ENCODE measurements at places on chromosomes 13 and 19. TPM values are rescaled to one million over a fixed set of nuclear protein-coding genes. Genes with fewer than 3 reads are reported as not detected.

GRCh38 chr19:291006-291521, at the start of gene PLPP2:
Gene PLPP2 (minus strand): TSS chr19:291403. CDS start chr19:291336, 67 bp downstream.
- DNase-seq, result peak; percentile 27

DNA sequence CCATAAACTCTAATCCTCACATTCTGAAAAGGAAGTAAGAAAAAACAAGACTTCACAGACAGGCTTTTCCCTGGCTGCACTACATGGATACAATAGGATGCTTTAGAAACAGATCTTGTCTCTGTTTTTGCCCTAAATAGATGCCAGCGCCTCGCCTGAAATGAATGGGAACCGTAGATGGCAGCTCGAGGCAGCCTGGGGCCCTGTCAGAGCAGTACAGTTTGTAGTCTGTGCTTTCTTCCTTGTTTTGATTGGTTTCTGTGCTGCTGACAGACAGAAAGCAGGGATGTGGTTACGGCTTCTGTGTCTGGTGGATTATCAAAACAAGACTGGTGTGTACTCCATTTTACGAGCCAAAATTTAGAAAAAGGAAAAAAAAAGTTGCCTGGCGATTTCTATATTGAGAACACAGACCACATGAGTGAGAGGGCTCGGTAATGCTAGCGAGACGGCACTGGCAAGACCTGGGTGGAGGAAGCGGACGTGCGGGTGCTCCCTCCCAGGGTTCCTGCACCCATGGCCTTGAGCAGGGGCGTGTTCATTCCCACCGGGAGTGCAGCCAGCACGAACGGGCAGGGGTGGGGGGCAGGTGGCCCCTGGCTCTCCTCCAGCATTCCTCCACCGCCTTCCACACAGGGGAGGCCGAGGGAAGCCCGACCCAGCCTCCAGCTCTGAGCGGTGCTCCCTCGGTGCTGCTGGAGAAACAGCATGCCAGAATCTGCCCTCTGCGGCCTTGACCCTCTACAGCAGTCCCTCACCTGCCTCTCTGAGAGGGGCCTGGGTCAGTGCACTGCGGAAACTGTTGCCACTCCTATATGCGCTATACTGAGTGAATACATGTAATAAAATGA, 37.6 kb upstream of the C1QTNF9 start:
- peak; percentile 66 for DNase-seq

- DNase-seq, result peak; percentile 86
Measured at GRCh38 chr13:98451676-98452470, 125.0 kb downstream of the STK24 start.

Gene MYO1F
- polyA plus RNA-seq, result 1.6 TPM

DNA sequence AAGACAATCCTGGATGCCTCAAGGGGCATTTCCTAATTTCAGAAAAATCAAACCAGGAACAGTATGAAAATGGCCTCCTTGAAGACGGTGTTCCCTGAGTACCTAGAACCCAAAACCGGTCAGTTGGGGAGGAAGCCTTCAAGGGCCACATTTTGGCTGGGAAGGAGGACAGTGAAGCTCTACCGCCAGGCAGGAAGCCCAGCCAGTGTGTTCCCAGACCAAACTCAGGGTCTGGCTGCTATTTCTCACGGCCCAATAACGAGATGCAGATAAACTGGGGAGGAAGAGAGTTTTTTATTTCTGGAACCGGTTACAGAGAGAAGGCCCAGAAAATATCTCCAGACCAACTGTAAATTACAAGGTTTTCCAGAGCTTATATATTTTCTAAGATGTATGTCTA, 24.3 kb upstream of the CEACAM21 start:
- no peak for DNase-seq

Gene OR7D4
- polyA plus RNA-seq, result not detected

GRCh38 chr13:106772006-106772601, 204.2 kb upstream of the ARGLU1 start:
- no peak for DNase-seq

Gene FUT1
- polyA plus RNA-seq, result not detected

Gene HIF3A
- 0.20 TPM for polyA plus RNA-seq

GRCh38 chr13:32261567-32261966, 53.6 kb downstream of the ZAR1L start:
- peak; percentile 88 for DNase-seq

GRCh38 chr19:41255171-41255570, 9.0 kb upstream of the HNRNPUL1 start:
- no peak for DNase-seq

GRCh38 chr19:40705362-40705651, 11.4 kb downstream of the COQ8B start:
- DNase-seq, result no peak

- DNase-seq, result no peak
Measured at GRCh38 chr13:108249150-108249549, 20.4 kb upstream of the TNFSF13B start.

GRCh38 chr13:77692746-77693448, 4.6 kb upstream of the SLAIN1 start:
- no peak for DNase-seq

DNA sequence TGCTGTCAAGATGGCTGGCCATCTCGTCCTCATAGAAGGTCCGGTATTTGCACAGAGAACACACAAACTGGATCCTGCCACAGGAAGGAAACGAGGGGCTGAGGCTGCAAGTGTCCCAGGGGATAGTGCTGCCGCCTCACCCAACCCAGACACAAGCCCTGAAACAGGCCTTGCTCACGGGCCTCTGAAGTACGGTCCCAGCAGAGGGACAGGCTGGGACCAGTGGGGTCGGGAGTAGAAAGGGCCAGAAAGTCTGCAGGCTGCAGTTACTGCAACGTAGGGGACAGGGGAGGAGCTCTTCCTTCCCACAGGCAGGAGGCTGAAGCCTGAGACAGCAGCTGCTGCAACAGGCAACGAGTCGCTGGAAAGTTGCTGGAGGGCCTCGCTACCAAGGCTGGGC, 18.2 kb upstream of the AKAP8 start:
- no peak for DNase-seq

GRCh38 chr13:21834521-21834920, 163.6 kb downstream of the FGF9 start:
- DNase-seq, result no peak

- peak; percentile 86 for DNase-seq
Measured at GRCh38 chr13:76993021-76993420, 1.1 kb downstream of the CLN5 start.

GRCh38 chr13:26497968-26498511, 59.4 kb upstream of the WASF3 start:
- peak; percentile 96 for DNase-seq

Gene EEF1AKMT1
- polyA plus RNA-seq, result 23.1 TPM

DNA sequence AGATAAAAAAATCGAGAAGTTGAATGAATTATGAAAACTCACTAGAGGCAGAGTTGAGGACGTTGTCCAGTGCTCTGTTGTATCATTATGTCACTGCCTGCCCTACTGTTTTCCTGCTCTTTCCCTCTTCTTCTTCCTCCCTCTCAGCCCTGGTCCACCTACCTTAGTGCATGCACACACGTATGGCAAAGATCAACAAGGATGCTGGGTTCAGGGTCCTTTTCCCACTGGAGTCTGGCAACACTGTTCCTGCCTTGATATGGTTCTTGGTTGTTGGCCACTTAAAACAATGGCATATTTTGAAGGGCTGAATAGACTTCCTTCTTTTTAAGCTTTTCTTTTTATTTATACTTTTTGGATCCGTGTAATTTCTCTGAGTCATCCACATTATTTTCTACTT, 74.5 kb downstream of the LRCH1 start:
- no peak for DNase-seq

DNA sequence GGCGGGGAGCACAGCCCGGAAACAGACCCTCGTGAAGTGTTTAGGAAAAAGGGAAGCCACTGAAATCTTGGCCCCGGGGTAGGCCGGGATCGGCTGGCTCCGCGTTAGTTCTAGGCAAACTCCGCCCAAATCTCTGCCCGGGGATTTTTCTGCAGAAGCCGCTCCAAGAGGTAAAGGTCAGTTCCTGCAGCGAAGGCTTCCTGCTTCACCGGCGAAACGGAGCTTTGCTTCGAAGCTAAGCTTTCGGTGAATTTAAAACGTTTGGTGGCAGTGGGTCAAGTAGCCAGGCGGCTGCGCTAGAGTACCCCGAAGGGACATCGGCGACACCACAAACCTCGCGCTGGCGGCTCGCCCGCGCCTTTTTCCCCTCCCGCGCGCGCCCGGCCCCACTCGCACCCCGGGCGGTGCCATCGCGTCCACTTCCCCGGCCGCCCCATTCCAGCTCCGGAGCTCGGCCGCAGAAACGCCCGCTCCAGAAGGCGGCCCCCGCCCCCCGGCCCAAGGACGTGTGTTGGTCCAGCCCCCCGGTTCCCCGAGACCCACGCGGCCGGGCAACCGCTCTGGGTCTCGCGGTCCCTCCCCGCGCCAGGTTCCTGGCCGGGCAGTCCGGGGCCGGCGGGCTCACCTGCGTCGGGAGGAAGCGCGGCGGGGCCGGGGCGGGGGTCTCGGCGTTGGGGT, 441 bp downstream of the GJB2 start:
- DNase-seq, result peak; percentile 41

- DNase-seq, result peak; percentile 69
Measured at GRCh38 chr19:7004313-7004931, 16.8 kb downstream of the MBD3L2B start.

- DNase-seq, result no peak
Measured at GRCh38 chr19:51803519-51803918, 8.6 kb downstream of the FPR3 start.

DNA sequence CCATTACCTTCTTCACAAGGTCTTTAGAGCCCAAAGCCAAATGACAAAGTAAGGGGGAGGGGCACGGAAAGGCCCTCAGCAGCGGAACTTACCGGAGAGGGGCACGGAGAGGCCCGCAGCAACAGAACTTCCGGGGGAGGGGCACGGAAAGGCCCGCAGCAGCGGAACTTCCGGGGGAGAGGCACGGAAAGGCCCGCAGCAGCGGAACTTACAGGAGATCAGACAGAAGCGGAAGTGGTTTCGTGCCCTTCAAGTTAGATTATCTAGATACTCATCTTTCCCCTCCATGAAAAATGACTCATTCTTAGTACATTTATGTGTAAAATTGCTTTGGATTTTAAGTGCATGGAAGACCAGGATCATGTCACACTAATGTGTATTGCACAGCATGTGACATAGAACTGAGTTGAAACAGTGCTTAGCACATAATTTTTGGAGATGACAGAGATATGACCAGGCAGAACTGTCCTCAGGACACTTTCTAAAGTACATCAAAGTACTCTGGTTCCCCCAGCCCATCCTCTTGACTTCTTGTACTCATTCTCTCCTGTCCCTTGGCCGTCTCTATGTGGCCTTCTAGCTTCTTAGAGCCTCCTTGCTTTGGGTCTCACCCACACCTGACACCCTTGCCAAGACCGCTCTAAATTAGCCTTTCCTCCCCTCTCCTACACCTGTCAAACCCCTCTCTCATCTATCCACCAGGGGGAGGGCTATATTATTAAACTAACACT, 25.7 kb upstream of the TPTE2 start:
- DNase-seq, result peak; percentile 26

Gene ZNF30
- 2.2 TPM for polyA plus RNA-seq

Gene ILF3
- 80.1 TPM for polyA plus RNA-seq

GRCh38 chr19:7722231-7722651, 9.7 kb downstream of the CLEC4G start:
- DNase-seq, result no peak

- DNase-seq, result no peak
Measured at GRCh38 chr13:24718192-24718965, 38.2 kb downstream of the ATP12A start.

- DNase-seq, result no peak
Measured at GRCh38 chr13:26878438-26878837, 117.9 kb upstream of the GPR12 start.

Gene UBE2L5
- polyA plus RNA-seq, result not detected

DNA sequence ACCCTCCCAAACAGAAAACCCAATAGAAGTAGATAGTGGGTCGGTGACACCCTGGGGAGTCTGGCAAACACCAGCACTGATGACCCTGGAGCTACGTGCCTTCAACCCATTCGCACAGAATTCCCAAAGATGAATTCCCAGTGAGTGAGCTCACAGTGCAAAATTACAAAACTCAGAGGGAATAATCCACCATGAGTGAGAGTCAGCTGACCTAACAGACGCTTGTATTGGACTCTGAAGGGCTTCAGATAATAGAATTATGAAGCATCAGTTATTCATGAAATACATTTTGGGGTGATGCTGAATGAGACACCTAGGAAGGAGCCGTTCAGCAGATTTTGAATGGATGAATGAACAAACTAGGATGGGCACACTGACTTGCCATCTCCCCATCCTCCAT, 40.2 kb downstream of the KCNC3 start:
- no peak for DNase-seq

DNA sequence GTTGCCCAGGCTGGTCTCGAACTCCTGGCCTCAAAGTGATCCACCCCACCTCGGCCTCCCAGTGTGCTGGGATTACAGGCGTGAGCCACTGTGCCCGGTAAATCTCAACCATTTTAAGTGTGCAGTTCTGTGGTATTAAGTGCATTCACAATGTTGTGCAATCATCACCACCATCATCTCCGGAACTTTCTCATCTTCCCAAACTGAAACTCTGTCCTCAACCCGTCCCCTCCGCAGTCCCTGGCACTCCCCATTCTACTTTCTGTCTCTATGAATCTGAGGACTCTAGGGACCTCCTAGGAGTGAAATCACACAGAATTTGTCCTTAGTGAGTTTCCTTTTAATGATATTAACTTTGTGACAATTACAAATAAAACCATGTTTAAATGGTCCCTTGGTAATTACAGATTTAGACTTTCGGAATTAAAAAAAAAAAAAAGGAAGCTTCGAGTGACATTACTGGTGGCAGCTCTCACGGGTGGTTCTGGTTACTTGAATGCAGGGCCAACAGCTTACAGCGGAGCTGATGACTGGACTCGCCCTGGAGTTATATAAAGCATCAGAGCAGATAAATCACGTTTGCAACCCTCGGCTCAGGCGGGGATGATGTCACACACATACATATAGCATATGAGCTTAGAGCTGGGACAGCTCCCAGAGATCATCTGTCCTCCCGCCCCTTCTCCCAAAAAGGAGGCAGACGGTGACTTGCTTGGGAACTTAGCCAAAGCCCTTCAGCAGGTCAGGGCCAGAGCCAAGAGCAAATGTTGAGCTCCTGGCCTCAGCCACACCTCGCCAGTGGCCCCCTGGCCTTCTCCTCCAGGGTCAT, 89.8 kb downstream of the ZNF557 start:
- DNase-seq, result peak; percentile 99

GRCh38 chr19:41327576-41328156, 17.7 kb downstream of the CCDC97 start:
- peak; percentile 53 for DNase-seq

Gene ZNF665
- 2.4 TPM for polyA plus RNA-seq

- DNase-seq, result no peak
Measured at GRCh38 chr13:83223546-83223945, 658.7 kb downstream of the SLITRK1 start.

Gene NCAN
- polyA plus RNA-seq, result not detected

DNA sequence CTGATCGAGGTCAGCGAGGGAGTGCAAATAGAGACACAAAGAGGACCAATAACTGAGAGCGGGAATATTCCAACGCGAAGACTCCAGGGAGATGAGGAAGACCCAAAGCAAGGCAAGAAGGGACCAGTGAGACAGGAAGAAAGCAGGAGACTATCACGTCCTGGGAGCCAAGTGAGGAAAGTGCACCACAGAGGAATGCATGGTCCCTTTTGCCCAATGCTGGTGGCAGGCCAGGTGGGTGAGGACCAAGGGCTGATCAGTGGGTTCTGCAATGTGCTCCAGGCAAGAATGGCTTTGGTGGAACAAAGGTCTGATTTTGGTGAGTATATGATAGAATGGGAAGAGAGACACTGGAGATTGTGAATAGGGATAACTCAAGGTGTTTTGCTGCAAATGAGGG, 25.4 kb downstream of the CHST8 start:
- no peak for DNase-seq

- DNase-seq, result no peak
Measured at GRCh38 chr19:47805313-47805712, 962 bp upstream of the TPRX1 start.

Data from GM23248 (cell line).